ENCODE measurements at places on chromosomes 3 and 15.

- no peak for DNase-seq
Measured at GRCh38 chr3:194078045-194078821, 57.7 kb upstream of the HES1 start.

DNA sequence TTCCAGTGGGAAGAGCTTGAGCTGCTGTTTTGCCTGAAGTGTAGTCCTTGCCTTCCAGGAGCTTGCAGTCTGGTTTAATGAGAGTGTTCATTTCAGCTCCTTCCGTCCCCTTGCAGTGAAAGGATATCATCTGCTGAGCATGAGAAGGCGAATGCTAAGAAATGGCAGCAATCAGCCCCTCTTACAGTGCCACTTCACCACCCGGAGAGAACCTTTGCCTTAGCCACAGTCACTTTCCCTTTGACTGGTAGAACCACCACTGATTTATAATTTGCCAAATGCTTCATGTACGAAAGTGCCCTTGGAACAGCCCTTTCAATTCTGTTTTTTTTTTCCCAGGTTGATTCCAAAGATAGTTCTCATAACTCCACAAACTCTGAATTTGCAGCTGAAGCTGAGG is 11.5 kb downstream of the TATDN2 start:
- DNase-seq, result no peak

- no peak for DNase-seq
Measured at GRCh38 chr15:83472151-83472550, 25.0 kb downstream of the SH3GL3 start.

GRCh38 chr3:45909542-45909941 is 23.2 kb downstream of the CCR9 start:
- DNase-seq, result no peak

DNA sequence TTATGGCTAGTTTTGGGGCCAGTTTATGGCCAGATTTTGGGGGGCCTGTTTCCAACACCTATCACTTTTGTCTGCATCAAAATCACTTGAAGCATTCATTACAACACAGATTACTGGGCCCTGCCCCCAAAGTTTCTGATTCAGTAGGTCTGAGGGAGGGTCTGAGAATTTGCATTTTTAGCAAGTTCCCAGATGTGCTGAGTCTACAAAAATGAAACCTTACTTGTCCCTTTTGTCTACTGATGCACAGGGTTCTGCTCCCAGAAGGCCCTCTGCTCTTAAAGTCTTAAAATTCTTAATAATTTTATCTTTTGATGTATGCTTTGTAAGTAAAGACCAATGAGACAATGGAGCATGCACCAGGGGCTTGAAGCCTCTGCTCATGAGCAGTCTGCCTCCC is 146.0 kb downstream of the POLQ start:
- no peak for DNase-seq

DNA sequence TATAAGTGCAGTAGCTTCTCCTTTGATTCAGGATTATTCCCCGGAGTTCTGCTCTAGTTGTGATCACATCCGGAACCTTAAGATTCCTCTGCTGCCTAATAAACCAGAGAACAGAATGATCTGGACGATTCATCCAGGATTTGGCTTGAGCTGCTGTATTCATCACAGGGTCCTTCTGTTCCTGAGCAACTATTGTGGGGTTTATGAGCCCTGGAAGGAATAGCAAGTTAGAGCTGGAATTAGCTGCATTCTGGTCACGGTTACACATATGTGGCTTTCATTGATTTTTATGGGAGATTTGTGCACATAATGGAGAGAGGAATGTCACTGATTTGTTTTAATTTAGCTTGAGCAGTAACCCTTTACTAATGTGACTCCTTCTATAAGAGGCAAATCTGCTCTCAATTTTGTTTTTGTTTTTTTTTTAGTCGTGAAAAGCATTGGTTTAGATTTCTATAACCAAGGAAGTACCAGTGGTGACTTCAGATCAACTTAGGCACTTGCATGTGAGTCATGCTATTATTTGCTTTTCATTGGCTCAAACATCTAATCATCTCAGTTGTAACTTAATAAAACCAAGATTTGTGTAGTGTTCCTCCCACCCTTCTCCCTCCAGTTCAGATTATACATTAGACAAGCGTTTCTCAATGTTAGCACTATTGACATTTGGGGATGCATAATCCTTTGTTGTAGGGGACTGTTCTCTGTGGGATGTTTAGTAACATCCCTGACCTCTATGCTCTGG is 148.5 kb downstream of the OTOL1 start:
- DNase-seq, result no peak

DNA sequence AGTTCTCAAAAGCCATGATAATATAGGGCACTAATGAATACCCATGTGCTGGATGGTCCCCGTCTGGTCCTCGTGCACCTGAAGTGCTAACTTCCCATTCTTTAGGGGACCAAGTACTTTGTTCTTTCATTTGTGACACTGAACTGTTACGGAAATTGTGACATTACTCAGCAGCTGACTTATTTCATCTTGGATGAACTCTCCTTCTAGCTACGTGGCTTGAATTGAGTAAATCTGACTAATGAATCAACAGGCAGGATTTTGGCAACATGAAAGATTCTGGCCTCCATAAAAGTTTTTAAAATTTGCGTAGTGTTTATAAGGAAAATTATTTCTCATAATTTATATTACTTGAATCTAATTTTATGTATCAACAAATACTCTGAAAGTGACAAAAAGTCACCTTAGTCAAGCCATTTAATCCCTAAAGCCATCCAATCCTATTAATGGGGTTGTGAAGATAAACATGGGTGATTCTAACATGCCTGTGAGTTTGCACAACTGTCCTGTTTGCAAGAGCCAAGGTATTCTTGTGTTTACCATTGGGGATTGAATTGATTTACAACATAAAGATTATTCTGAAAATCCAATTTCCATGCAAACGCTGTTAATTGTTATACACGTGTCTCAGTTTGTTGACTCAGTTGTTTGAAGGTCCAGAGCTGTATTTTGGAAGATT is 119.9 kb downstream of the AGBL1 start:
- DNase-seq, result no peak

DNA sequence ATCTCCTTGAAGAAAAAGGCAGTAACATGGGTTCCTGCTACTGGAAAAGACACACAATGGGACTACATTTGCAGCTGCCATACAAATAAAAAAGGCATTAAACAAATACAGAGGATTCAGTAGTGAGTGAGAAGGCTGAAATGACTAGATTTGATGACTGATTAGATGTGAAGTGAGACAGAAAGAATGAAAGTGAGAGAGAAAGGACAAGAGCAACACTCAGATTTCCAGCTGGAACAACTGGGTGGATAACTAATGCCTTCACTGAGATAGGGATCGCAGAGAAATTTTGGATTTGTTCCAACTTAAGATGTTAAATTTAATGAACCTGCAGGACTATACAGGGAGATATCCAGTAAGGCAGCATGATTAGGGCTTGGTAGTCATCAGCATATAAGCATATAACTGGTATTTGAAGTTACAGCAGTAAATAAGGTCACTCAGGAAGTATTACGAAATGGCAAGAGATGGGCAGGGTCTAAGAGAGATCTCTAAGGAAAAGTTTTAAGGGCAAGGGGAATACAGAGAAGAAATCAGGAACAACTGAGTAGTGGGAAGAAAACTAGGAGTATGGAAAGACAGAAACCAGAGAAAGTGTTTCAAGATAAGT is 8.2 kb downstream of the OSBPL11 start:
- no peak for DNase-seq

DNA sequence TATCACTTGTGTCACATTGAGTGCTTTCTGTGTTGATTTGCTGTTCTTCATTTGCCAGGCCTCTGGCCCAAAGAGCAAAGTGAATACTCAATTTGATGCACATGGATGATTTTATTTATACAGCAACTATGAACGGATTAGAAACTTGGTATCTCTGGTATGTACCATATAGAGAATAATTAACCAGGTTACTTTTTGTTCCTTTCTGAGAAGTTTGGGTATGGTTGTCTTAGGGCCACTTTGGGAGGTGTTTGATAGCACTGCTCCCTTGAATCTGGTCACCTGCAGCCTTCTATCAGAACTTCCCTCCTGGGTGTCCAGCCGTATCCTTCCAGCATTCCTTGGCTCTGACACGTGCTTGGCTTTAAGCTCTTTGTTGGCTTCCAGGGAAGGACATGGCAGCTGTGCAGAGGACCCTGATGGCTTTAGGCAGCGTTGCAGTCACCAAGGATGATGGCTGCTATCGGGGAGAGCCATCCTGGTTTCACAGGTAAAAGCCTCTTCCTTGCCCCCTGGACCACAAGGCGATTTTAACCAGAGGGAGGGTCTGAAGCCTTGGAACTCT is 12.7 kb downstream of the TAGLN3 start:
- no peak for DNase-seq

GRCh38 chr15:70271422-70272088 is 173.8 kb upstream of the TLE3 start:
- peak; percentile 64 for DNase-seq

GRCh38 chr3:159583662-159584061 is 405.0 kb upstream of the IL12A start:
- no peak for DNase-seq

DNA sequence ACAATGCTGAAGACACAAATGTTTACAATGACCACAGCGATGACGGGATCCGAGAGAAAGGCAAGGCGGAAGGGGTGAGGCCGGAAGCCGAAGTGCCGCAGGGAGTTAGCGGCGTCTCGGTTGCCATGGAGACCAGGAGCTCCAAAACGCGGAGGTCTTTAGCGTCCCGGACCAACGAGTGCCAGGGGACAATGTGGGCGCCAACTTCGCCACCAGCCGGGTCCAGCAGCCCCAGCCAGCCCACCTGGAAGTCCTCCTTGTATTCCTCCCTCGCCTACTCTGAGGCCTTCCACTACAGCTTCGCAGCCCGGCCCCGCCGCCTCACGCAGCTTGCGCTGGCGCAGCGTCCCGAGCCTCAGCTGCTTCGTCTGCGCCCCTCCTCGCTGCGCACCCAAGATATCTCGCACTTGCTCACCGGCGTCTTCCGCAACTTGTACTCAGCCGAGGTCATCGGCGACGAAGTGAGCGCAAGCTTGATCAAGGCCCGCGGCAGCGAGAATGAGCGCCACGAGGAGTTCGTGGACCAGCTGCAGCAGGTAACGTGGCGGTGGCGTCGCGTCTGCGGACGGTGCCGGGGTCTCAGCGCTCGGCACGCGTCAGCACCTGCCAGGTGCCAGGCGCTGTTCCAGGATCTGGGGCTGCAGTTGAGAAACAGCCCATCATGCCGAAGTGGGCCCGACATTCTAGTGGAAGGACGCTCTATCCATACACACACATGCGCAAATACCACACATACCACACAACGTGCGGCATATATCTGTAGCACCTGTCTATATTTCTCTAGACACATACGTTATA is at the start of gene DLEC1:
TSS of gene DLEC1 (plus strand) at position 108 of the 798 bp plus-strand sequence. CDS start at position 126, 18 bp downstream.
- DNase-seq, result peak; percentile 77

DNA sequence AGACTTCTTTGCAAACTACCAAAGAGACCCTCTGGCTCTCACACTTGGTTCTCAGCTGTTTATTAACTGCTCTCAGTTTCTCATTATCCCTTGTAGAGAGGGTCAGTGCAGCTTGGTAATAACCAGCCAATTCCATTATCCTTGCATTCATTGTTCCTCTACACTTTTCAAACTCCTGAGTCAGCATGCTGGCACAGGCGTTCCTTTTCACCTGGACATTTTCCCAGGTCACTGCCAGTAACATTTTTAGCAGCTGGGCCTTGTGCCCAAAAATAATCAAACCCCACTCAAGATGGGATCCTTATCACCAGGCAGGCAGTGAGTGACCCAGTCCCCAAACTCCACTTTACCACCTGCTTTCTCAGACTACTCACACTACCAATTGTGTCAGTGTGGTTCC is 4.8 kb upstream of the SUMF1 start:
- no peak for DNase-seq

- DNase-seq, result no peak
Measured at GRCh38 chr3:179942553-179943075, 94.1 kb downstream of the PEX5L start.

DNA sequence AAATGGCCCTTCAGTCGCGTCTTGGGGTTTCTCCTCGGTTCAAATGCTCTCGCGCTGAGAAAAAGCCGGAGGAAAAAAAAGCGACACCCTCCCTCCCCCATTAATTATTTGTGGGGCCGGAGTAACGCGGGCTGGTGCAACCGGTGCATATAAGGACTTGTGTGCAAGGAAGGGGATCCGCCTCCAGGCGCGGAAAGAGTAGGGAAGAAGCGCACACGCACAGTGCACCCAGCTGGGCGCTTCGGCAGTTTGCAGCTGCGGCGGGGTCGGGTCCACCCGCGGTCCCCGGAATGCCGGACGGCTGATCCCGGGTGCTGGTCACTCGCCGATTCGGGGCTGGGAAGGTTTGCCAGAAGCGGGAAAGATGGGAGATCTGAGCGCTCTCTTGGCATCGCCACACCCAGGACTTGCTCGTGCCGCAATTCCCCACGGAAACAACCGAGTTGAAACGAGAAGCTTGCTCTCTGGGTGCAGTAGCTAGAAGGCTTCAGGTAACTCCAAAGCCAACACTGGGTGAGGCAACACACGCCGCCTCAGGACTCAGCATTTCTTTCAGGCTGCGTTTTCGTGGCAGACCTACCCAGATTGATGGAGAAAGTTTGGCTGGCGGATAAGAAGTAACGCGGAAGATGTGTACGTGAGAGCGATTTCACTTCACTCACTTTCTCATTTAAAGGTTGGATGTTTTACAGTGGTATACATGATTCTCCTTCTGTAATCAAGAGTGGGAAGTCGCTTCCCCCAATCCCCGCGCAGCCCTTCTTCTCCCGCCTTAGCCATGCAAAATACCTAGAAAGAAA is 720 bp upstream of the TNIK start:
- DNase-seq, result peak; percentile 76

DNA sequence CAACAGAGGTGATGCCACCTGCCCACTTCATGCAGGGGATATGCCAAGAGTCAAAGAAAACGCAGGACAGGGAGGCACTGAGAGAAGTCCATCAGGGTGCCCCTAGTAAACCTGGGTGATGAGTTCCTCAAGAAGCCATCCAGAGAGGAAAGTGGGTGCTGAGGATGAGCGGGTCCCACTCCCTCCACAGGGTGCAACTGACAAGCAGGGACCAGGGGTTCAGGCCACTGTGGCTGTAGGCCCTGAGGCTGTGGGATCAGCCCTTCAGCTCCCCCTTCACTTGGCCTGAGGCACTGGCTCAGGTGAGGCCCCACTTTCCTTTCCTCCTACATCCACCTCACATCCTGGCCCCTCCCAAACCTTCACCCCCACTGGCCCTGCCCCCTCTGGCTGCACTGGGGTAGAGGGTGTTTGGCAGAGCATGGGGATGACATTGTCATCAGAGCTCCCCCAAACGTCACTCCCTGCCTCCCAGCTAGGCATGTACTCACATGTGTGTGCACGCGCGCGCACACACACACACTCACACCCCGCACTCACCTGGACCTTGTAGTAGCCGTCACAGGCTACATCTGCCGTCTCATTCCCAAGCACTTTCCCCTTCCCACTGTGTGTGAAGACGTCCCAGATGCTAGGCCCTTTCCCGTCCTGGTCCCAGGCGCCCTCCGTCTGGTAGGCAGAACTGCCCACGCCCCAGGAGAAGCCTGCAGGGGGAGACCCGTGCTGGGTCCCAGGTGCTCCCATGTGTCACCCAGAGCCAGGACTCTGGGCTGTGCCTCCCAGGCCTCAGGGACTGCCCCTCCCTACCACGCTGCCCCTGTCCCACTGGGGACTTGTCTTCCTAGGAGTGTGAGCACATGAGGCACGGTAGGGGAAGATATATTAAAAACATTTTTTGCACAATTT is 1.4 kb downstream of the LCTL start:
- DNase-seq, result no peak

GRCh38 chr3:81898336-81898735 is 136.9 kb upstream of the GBE1 start:
- DNase-seq, result no peak

- DNase-seq, result no peak
Measured at GRCh38 chr3:134614955-134615354, 35.9 kb downstream of the KY start.
